Stimulated activated CD8-positive, alpha-beta memory T cell treated with anti-CD3 and anti-CD28 coated beads, Interleukin-7, amount 100 ng/mL, for 1 hour (primary cell): ENCODE measurements at places on chromosomes 12 and 14.
A peak's percentile ranks its signal among the peaks of the same experiment; 100 is the strongest.

DNA sequence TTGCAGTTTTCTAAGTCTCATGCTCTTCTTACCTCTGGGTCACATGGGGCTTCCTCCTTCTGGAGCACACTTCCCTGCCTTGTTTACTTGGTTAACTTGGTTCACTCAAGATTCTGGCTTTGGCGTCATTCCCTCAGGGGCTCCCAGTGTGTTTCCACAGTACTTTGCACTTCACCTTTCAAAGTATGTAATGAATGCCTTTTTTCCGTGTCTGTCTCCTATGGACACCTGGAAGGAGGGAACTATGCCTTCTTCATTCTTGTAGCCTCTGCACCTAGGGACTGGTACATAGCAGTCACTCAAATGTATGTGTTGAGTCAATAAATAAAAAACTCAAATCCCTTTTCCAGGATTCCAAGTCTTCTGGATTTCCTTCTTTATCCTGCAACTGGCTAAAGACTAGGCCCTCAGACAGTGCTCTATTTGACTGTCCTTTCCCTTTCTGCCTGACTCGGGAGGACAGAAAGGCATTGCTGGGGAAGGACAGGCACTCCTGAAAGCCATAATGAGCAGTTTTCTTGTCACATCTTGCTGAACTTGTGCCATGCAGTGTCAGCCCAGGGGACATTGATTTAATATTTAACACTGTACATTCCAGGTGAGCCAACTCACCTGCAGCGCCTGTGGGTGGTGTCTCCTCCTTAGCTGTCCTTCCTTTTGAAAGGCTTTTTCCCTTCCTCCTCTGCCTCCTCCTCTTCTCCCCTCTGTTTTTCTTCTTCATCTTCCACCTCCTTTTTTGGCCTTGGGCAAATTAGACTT is 12.8 kb downstream of the MYRFL start:
- DNase-seq: no peak

DNA sequence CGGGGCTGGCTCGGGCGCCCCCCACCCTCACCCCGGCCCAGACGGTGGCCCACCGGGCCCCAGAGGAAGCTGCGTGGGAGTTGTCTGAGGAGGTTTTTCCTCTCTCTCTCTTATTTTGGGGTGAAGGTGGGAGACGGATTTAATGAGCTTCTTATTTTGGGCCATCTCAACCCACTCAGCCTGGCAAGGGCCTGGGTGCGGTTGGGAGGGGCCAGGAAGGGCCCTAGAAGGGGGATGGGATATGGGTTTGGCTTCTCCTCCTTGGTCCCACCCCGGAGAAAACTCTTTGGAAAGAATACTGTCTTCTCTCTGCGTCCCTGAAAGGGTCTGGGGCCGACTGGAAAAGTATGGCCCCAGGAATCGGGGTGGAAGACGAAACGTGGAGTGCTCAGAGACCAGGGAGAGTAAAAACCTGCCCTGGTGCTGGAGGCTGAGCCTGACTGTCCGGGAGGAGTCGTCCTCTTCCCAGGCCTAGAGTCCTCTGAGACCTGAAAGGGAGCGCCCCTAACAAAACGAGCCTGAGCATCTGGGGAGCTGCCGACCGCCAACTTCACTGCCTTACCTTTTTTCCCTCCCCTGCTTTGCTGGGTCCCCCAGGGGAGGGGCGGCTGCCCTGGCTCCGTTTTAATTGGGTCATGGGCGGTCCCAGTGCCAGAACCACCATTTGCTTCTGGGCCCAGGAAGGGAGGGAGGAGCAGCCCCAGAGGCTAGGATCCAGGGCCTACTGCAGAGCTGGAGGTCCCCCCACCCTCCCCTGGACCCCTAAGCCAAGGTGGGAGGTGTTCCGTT is 1.6 kb downstream of the MMP14 start:
- DNase-seq: no peak

DNA sequence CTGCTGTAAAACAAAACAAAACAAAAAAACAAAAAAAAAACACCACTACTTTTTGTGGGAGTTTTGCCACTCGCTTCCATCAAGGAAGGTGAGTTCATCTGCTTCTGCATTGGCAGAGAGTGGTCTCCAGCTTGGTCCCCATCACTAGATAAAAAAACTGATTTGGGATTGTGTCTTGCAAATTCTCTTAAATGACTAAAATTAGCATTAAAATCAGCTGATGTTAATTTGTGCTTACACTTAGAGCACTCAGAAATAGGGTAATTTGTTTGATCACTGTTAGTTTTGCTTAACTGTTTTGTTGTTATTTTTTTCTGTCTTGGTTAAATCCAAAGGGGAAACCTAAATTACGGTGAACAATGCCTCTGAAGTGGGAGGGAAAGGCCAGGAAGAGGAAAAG is 1048.0 kb downstream of the LRFN5 start:
- DNase-seq: no peak

GRCh38 chr14:22564463-22564862 is 24.6 kb downstream of the DAD1 start:
- no peak for DNase-seq

DNA sequence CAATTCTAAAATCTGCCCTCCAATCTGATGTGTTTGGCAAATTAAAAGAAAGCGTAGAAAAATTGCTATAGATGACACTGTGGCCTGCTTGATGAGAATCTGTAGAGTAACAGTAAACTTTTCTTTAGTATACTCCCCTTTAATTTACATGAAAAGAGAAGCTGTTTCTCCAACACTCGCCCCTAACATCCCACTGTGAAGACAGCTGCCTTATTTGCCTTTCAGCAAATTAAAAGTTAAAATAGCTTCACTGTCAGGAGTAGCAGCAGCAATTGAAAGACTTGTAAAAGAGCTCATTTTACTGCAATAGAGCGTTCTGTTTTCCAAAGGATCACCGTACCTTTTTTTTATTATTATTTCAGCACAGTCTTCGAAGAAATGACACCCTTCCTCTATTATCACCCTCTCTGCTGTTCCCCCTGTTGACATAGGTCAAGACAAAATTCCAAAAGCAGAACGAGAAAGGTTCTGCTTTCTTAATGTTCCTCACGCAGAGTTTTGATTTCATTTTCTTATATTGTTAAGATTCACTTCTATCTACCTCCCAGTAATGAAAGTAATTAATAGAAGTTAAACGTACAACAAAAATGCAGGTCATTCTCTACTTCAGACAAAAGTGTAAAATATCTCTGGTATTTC is 153.5 kb upstream of the USP15 start:
- no peak for DNase-seq

DNA sequence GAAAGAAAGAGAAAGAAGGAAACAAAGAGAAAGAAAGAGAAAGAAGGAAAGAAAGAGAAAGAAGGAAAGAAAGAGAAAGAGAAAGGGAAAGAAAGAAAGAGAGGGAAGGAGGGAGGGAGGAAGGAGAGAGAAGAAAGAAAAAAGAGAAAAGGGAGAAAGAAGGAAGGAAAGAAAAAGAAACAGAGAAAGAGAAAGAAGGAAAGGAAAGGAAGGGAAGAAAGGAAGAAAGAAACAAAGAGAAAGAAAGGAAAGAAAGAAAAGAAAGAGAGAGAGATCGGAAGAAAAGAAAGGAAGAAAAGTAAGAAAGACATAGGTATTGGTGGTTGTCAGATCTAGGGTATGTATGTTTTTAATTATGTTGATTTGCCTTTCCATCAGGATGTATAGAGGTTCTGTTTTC is 342.3 kb downstream of the FOXG1 start:
- DNase-seq: no peak

DNA sequence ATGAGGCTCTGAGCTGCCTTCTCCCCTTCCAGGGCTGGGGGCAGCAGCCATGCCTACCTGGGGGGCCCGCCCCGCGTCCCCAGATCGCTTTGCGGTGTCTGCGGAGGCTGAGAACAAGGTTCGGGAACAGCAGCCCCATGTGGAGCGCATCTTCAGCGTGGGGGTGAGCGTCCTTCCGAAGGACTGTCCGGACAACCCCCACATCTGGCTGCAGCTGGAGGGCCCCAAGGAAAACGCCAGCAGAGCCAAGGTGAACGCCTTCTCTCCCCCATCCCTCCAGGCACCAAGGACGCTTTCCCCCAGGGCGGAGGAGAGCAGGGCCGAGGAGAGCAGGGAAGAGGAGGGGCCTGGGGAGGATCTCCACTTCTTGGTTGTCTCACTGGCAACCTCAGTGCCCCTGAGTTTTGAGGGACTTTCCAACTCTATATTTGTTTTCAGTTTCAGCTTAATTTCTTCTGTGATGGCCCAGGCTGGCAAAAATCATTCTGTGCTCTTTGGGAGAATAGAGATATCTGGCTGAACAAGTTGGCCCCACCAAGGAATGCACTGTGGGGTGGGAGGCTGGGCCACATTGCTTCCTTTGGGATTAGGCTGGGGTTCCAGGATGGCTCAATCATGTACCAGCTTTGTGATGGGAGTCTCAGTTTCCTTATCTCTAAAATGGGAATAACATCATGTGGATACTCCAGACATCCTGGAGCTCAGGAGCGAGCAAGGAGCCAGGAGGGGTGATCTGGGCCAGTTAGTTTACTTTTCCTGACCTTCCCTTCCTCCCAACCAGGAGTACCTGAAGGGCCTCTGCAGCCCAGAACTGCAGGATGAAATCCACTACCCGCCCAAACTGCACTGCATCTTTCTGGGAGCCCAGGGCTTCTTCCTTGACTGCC is 1.2 kb downstream of the KHNYN start:
- DNase-seq: no peak

DNA sequence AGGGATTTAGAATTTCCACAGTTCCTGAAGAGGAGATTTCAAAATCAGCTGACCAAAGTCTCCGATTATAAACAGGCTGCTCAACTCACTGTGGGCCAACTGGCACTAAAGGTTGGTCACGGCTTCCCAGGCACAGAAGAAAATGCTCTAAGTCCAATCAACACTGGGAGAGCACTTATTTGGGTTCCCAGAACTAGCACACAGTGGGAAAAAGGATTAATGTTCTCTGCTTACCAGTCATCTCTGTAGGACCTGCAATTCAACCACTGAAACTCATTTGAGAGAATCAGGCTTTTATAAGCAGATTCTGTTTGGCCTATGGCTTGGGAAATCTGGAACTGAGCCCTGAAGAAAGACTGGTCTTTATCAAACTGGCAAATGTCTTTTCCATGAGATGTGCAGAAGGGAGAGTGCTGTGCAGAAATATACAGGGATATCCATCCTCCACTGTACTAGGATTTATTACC is 49.4 kb downstream of the ABCC9 start:
- no peak for DNase-seq

- no peak for DNase-seq
Observed at GRCh38 chr14:82719617-82720016, 1186.0 kb upstream of the SEL1L start.

GRCh38 chr12:94149781-94150239 is 1.4 kb downstream of the PLXNC1 start:
- no peak for DNase-seq

DNA sequence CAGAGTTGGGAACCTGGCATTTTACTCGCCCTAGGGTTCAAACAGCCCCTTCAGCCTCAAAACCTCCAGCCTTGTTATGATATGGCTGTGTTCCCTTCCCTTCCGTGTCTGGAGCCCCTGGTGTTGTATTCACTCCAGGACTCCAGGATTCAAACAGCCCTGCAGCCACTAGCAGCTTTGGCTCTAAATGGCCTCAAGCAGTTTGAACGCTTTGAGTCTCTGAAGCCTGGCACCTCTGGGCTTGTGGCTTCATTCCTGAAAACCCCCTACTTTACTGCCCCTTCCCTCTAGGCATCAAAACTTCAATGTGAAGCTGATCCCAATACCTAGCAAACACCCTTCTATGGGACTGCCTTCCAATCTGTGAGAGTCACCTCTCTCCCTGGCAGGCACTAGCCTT is 67.9 kb upstream of the RMST start:
- DNase-seq: no peak

GRCh38 chr12:49342914-49343731 is 3.6 kb upstream of the DNAJC22 start:
- DNase-seq: no peak

DNA sequence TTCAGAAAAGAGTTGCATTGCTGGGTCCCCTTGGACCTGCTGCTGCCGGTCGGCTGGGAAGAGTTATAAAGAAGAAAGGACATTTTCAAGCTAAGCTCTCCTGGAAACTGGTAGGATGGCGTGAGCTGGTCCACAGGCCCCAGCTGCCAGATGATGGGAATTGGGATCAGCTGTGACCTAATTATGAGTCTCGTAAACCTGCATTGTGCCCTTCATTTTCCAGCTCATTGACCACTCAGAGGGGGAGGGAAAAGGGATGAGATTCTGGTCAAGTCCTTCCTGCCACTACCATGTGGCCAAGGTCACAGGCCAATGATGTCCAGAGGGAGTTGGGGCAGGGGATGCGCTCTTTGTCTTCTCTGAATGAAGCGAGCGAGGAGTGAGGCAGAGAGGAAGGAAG is 320.9 kb downstream of the NRXN3 start:
- DNase-seq: no peak

- DNase-seq: no peak
Observed at GRCh38 chr14:25041484-25041883, 8.5 kb downstream of the STXBP6 start.

DNA sequence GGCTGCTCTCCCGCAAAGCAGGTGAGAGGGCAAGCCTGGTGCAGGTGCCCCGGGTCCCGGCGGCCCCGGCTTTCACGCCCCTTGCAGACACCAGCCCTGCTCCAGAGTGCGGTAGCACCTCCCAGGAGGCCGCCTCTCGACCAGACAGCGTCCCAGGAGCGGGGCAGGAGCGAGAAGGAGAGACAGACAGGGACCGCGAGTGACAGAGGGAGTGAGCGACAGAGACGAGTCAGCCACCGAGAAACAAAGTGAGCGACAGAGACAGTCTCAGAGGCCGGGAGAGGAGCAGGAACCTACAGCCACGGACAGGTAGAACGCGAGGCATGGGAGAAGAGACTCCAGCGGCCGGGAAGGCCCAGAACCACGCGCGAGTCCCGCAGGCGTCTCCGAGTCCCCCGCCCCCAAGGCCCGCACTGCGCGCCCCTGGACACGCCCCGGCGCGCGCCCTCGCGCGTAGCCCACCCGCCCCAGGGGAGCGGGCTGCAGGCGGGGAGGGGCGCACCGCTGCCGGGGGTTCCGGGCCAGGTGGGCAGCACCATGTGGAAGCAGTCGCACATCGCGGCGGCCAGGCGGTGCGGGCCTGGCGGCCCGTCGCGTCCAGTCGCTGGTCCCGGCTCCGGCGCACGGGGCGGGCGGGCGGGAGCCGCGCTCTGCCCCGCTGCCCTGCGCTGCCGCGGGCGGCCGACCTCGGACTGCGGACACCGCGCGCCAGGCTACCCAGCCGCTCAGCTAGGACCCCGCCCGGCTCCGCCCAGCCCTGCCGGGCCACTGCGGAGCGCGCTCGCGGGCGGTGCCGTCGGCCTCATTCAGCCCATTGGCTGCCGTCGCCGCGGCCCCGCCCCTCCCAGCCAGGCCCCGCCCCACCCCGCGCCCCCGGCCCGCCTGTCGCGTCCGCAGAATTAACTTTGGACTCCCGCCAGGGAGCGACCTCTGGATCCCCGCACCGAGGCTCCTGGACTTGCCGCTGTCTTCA is at the start of gene AHNAK2:
AHNAK2 (minus strand) TSS at position 694 of the 973 bp plus-strand sequence; CDS start at position 557, 137 bp downstream.
- no peak for DNase-seq

GRCh38 chr14:94632305-94632590 is 20.1 kb downstream of the SERPINA3 start:
- no peak for DNase-seq

GRCh38 chr14:103563226-103563620 is 463 bp downstream of the COA8 start:
- peak; percentile 2 for DNase-seq

GRCh38 chr14:76375484-76375883 is 453 bp upstream of the ESRRB start:
- DNase-seq: no peak
